Foreskin keratinocyte (primary cell): ENCODE measurements at places on chromosomes 4 and X. TPM values are rescaled to one million over a fixed set of nuclear protein-coding genes. Genes with fewer than 3 reads are reported as not detected.

- no peak for DNase-seq
Observed at GRCh38 chrX:132114607-132115006, 13.2 kb downstream of the FRMD7 start.

GRCh38 chr4:27087306-27088045 is 226.8 kb downstream of the STIM2 start:
- DNase-seq, result no peak

DNA sequence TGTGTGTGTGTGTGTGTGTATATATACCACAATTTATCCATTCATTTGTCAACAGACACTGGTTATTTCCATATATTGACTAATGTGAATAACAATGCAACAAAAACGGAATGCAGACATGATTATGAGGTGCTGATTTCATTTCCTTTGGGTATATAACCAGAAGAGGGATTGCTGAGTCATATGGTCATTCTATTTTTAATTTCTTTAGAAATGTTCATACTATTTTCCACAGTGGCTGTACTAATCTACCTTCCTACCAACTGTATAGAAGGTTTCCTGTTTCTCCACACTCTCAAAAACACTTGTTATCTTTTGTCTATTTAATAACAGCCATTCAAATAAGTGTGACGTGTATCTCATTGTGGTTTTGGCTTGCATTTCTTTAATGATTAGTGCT is 269.9 kb downstream of the OPHN1 start:
- no peak for DNase-seq

GRCh38 chrX:119151051-119151380 is 23.4 kb upstream of the KIAA1210 start:
- no peak for DNase-seq

DNA sequence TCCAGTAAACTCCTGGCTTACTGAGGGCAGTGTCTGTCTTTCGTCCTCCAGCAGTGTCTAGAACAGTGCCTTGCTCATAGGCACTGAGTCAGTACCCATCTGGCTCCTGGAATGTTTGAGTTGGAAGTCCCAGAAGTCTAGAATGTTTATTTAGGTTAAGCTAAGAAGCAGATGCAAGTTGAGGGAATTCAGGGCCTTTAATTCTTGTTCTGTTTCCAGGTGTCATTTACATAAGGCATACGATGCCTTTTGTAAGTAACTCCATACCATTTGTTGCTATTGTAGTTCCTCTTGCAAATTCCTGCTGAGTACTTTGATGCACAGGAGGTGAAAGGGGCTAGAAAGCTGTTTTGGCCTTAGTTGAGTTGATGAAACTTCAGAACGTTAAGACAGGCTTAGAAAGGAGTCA is 22.2 kb downstream of the ARHGAP10 start:
- DNase-seq, result peak; percentile 59

- peak; percentile 85 for DNase-seq
Observed at GRCh38 chr4:89661173-89661899, 175.6 kb downstream of the SNCA start.

The SLC6A14 gene
- under 0.01 and 0.20 TPM in 2 replicates for total RNA-seq

DNA sequence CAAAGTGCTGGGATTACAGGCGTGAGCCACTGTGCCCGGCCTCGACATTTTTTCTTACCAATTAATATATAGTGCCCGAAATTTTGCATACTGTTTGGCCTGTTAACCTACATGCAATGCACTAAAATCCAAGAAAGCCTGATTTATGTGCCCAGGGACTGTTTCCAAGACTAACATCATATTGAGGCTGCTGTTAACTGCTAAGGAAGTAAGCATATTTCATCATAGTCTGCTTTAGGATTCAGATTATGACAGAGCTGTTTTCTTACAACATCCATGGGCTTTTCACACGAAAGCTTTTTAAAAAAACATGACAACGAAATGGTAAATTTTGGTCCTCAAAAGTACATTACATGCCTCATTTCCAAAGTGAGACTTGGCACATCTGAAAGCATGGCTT is 84.4 kb downstream of the STOX2 start:
- no peak for DNase-seq

The SPIN2A gene
- 0.07 and 0.14 TPM in 2 replicates for total RNA-seq

The ZDHHC15 gene
- not detected in 2 replicates for total RNA-seq

GRCh38 chr4:184498598-184498997 is 24.2 kb upstream of the IRF2 start:
- no peak for DNase-seq

GRCh38 chrX:115960440-115961084 is 210.0 kb upstream of the AGTR2 start:
- peak; percentile 81 for DNase-seq

DNA sequence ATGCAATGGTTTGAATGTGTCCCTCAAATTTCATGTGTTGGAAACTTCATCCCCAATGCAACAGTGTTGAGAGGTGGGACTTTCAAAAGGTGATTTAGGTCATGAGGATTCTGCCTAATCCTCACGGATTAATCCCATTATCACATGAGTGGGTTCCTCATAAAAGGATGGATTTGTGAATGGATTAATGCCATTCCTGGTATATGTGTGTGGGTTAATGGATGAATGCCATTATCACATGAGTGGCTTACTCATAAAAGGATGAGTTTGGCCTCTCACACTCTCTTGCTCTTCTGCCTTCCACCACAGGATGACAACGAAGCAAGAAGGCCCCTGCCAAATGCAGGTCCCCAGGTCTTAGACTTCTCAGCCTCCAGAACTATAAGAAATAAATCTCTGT is 30.5 kb upstream of the NEUROG2 start:
- no peak for DNase-seq

DNA sequence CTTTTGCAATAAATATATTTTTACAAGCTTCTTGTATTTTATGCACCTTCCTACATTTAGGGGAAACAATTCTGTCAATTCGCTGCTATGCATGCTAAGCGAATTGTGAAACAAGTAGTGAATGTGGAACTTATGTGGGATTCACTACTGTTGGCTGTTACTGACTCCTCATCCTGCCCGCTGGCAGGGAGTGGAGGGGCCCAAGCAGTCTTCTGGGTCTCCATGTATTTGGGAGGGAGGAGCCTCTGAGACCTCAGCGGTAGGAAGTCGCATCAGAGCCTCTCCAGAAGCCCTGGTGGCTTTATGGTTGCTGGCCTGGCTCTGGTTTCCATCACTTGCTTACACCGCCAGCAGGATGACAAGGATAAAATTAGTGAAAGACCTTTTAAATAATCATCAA is 3.7 kb upstream of the SETD7 start:
- DNase-seq, result no peak

The GLRA3 gene
- total RNA-seq, result not detected in 2 replicates

DNA sequence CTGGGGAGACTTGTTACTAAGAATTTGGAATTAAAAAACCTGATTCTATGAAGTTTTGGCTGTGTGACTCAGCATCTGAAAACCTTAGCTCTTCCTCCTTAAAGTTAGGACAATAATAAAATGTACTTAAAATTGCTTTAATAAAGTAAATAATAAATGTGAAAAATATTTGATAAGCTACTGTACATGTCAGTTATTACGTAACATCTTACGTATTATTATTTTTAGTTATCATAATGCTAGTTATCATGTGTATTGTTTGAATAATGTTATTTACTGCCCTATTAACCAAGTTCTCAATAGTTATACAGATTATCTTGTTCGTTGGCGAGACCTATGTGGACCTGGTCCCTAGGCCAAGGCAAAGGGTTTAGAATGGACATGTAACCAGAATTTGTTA is 449.2 kb upstream of the ADGRL3 start:
- DNase-seq, result no peak

DNA sequence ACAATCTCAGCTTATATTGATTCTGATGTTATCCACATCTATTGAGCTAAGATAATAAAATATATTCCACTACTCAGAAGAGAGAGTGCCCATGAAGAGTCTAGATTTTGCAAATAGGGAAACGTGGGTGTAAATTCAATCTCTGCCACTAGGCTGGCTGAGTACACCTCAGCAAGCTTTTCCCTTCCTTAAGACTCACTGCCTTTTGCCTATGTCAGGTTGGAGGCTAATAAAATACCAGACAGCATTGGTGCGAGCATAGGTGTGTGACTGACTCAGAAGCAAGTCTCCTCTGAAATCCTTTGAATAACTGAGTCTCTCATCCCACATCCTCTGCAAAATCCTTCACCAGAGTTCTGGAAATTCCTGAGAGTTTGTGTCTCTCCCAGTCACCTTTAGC is 405.4 kb upstream of the CPEB2 start:
- peak; percentile 62 for DNase-seq

The NEUROG2 gene
- total RNA-seq, result not detected in 2 replicates

DNA sequence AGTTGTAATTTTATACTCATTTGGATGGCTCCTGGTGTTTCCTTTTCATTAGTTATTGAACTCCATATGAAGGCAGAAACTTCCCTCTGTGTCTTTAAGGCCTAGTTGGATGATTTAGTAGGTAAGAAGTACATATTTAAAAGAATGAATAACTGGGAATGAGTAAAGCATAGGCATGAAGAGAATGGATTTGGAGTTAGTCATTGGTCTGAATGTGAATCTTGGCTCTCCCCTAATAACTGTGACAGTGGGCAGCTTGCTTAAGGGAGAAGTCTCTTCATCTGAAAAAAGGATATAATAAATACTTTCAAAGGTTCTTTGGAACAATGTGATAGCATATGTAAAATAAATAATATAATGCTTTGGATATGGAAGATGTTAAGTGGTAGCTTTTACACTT is 13.2 kb downstream of the SNX25 start:
- peak; percentile 64 for DNase-seq

GRCh38 chr4:1632109-1633104 is 51.7 kb downstream of the FAM53A start:
- no peak for DNase-seq

The TCEAL2 gene
- not detected in 2 replicates for total RNA-seq

DNA sequence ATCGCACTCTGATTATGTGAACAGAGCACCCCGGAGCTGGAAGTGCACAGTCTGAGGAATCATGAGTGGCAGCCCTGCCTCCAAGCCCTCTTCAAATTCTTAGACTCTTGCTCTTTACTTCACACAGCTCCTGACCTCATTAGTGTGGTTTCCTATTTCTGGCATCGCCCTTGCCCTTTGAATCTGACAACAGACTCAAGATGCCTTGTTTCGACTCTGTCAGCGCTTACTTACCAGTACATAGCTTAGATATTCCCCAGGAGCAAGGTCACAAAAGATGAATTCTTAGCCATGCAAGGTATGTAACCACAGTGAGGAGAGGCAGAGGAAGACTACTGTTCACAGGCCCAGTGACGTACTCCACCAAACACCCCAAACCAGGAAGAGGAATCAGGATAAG is 167.2 kb downstream of the KDR start:
- no peak for DNase-seq

The HAUS7 gene
- 31.8 and 39.0 TPM in 2 replicates for total RNA-seq

The TMEM128 gene
- total RNA-seq, result 18.1 and 23.5 TPM in 2 replicates

- peak; percentile 36 for DNase-seq
Observed at GRCh38 chr4:1960170-1960825, 48.5 kb downstream of the NELFA start.

DNA sequence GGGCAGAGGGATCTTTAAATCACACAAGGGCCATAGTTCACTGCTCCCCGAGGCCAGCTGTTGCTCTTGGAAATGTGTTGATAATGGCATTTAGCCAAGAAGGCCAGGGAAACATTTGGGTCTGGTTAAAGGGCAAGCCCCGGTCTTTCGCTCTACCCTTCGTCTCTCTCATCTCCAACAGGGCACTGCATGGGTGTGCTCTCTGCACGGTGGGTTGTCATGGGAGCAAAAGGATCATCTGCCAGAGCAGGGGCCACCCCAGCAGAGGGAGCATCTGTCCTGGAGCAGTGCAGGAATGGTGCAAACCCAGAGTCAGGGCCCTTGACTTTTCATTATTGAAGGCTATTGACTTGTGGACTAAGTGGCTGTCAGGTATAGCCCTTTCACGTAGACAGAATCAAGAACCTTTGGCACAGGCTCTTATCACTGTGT is 22.7 kb upstream of the PGRMC2 start:
- DNase-seq, result no peak

GRCh38 chr4:169530048-169530447 is 82.3 kb downstream of the NEK1 start:
- peak; percentile 84 for DNase-seq

DNA sequence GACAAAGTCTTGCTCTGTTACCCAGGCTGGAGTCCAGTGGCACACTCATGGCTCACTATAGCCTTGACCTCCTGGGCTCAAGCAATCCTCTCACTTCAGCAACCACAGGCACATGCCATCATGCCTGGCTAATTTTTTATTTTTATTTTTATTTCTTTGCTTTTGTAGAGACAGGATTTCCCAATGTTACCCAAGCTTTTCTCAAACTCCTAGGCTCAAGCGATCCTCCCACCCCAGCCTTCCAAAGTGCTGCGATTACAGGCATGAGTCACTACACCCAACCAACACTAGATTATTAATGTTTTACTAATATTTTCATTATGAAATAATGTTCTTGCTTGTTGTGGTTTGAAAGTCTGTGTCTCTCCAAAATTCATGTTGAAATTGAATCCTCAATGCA is 5.2 kb upstream of the ACTRT1 start:
- DNase-seq, result no peak

DNA sequence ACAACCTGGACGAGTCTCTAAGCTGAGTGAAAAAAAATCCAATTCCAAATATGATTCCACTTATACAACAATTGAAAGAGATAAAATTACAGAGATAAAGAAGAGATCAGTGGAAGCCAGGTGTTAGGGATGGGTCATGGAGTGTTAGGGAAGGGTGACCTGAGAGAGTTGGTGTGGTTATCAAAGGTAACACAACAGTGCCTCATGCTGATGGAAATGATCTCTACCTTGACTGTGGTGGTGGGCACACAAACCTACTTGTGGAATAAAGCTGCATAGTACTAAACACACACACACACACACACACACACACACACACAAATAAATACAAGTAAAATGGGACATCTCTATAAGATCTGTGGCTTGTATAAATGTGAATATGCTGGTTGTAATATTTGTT is 26.0 kb downstream of the BEND2 start:
- no peak for DNase-seq

The SGCB gene
- total RNA-seq, result 22.1 and 24.6 TPM in 2 replicates

The RS1 gene
- total RNA-seq, result not detected in 2 replicates

- DNase-seq, result peak; percentile 73
Observed at GRCh38 chrX:80216086-80216485, 201.5 kb downstream of the TBX22 start.

The EPHA5 gene
- total RNA-seq, result not detected in 2 replicates

The DMRTC1B gene
- not detected in 2 replicates for total RNA-seq

- no peak for DNase-seq
Observed at GRCh38 chrX:47222751-47223350, 4.4 kb downstream of the CDK16 start.

DNA sequence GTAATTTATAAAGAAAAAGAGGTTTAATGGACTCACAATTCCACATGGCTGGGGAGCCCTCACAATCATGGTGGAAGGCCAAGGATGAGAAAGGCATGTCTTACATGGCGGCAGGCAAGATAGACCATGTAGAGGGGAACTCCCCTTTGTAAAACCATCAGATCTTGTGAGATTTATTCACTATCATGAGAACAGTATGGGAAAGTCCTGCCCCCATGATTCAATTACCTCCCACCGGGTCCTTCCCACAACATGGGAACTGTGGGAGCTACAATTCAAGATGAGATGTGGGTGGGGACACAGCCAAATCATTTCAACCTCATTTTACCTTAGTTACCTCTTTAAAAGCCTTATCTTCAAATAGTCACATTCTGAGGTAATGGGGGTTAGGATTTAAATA is 30.9 kb upstream of the ELOVL6 start:
- DNase-seq, result no peak

The PLS3 gene
- total RNA-seq, result 292 and 305 TPM in 2 replicates
